ENCODE measurements at places on chromosomes 6 and 20.

- H3K27me3 ChIP-seq: no peaks in the 10 kb centered on the region
- H3K4me3 ChIP-seq: no peak overlapping the region
- H3K36me3 ChIP-seq: no peaks in the 10 kb centered on the region
- peak; percentile 19 for DNase-seq
- H3K27ac ChIP-seq: no peak overlapping the region
Observed at GRCh38 chr6:144411531-144412165, 126.5 kb downstream of the UTRN start.

- no peak for DNase-seq
- no peak overlapping the region for H3K27ac ChIP-seq
- no peaks in the 10 kb centered on the region for H3K27me3 ChIP-seq
- no peaks in the 10 kb centered on the region for H3K36me3 ChIP-seq
- no peak overlapping the region for H3K4me3 ChIP-seq
- H3K4me1 ChIP-seq: peaks cover 36% of the 10 kb centered on the region
Observed at GRCh38 chr6:88378639-88379038, 212.5 kb upstream of the CNR1 start.

DNA sequence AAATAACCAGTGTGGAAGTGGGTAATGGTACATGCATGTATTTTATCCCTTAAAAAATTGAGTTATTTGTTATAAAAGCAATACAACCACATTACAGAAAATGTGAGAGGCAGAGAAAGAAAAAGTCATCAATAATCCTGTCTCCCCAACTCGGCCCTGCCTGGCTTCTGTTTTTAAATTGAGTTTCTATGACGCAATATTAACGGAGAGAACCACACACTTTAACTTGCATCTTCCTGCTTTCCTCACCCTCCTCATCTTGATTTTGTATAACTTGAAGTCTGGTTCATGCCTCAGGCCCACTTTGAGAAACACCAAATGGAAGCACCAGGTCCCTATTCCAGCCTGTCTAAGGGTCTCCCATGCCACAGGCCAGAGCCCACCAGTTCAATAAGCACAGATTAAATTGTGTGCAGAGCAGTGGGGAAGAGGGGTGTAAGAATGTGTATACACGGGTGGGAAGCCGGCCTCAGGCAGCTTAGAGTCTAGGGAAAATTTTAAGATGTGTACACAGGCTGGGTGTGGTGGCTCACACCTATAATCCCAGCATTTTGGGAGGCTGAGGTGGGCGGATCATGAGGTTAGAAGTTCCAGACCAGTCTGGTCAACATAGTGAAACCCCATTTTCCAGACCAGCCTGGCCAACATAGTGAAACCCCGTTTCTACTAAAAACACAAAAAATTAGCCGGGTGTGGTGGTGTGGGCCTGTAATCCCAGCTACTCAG lies 15.9 kb downstream of the KCNK5 start:
- no peaks in the 10 kb centered on the region for H3K36me3 ChIP-seq
- H3K4me3 ChIP-seq: no peak overlapping the region
- H3K27ac ChIP-seq: no peak overlapping the region
- H3K27me3 ChIP-seq: no peaks in the 10 kb centered on the region
- H3K4me1 ChIP-seq: peaks cover 30% of the 10 kb centered on the region

DNA sequence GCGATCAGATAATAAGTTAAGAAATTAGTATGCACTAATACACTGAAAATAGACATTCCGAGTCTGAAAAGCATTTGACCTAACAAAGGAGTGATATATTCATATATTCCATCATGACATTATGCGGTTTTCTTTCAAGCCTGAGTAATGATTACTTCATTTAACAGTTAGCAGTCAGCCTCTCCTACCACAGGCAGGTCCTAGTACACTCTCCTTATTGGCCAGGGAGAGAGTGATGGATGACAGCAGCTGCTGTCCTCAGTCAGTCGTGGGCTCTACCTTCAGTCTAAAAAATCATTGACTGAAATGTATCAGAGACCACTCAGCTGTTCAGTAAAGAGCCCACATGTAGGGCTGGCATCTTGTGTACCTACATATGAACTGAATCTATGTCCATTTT lies 33.2 kb upstream of the VGLL2 start:
- H3K36me3 ChIP-seq: no peaks in the 10 kb centered on the region
- no peak for DNase-seq
- no peaks in the 10 kb centered on the region for H3K4me1 ChIP-seq

GRCh38 chr6:97669191-97670031 lies 386.4 kb upstream of the MMS22L start:
- H3K27me3 ChIP-seq: no peaks in the 10 kb centered on the region
- H3K27ac ChIP-seq: peak overlapping the region; percentile 30
- peak; percentile 62 for DNase-seq
- peaks cover 41% of the 10 kb centered on the region for H3K4me1 ChIP-seq
- no peaks in the 10 kb centered on the region for H3K36me3 ChIP-seq

- no peaks in the 10 kb centered on the region for H3K4me1 ChIP-seq
- H3K4me3 ChIP-seq: no peak overlapping the region
- no peak overlapping the region for H3K27ac ChIP-seq
Observed at GRCh38 chr6:113120224-113120581, 736.9 kb upstream of the MARCKS start.

- H3K27ac ChIP-seq: no peak overlapping the region
- H3K27me3 ChIP-seq: no peaks in the 10 kb centered on the region
- H3K4me1 ChIP-seq: peaks cover 6% of the 10 kb centered on the region
- no peak overlapping the region for H3K4me3 ChIP-seq
- no peaks in the 10 kb centered on the region for H3K36me3 ChIP-seq
Observed at GRCh38 chr6:11589261-11589660, 51.7 kb downstream of the TMEM170B start.

- H3K4me1 ChIP-seq: no peaks in the 10 kb centered on the region
- H3K27ac ChIP-seq: no peak overlapping the region
- H3K36me3 ChIP-seq: no peaks in the 10 kb centered on the region
Observed at GRCh38 chr6:145749632-145750031, 14.3 kb upstream of the EPM2A start.

DNA sequence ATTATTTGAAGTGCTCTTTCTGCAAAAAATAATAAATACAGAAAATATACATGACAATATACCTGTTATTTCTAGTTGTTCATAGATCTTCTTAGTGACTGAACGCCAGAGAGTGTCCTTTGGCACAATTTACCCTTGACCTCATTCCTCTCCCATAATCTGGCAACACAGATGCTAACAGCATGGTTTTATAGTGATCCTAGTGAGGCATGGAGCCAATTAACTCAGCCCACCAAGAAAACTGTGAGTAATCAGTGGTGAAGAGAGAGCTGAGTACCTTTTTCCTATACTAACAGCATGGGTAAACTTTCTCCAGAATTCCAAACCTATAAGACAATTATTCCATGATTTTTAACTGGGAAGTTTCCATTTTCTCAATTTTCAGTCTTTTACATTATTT lies 61.0 kb downstream of the VGLL2 start:
- no peak overlapping the region for H3K4me3 ChIP-seq

DNA sequence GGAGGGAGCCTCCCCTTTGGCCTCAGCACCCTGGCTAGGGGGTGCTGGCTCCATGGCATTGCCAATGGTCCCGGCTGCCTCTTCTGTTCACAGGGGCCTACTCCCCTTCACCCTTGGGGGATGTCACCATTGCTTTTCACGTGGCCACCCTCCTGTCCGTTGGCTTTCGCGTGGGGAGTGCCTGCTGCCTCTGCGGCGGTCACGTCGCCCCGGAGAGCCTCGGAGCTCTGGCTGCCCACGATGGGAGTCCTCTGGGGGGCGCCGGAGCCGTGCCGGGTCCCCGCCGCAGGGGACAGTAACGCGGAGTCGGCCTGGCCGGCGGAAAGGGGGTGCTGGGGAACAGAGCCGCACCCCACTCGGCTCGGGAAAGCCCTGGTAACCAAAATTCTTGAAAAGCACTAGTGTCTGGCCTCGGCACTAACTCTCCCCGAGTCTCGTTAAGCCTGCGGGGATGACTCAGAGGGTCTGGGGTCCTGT lies 661 bp upstream of the HEBP2 start:
- no peaks in the 10 kb centered on the region for H3K36me3 ChIP-seq
- H3K27ac ChIP-seq: no peak overlapping the region
- H3K27me3 ChIP-seq: no peaks in the 10 kb centered on the region
- peak overlapping the region; percentile 76 for H3K4me3 ChIP-seq
- H3K4me1 ChIP-seq: no peaks in the 10 kb centered on the region

DNA sequence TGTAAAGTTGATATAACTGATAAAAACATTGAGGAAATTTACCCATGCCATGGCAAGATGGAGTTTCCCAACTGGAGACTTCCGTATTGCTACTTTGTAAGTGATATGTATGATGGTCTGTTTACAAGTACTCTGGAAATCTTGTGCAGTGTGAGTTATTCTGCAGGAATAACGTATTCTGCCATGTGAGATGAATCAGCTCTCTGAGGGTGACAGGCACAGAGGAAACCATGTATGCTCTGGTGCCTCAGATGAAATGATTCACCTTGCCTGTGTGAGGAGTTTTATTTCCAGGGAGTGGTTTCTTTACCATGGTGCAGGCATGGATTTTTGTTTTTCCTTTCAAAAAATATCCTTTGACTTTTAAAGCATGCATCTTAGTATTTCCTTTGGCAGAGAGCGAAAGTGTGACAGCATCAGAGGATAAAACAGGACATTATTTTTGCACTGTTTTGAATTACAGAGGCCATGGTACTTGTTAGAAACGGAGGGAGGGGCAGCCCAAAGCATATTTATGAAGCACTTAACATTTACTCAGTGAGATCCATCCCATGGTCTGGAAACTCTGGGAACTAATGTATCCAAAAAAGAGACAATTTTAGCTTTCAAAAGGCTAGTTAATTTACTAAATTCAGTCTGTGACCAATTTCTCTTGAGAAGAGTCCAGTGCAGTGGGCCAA lies 36.0 kb upstream of the MTRF1L start:
- H3K4me3 ChIP-seq: no peak overlapping the region
- DNase-seq: no peak
- H3K27me3 ChIP-seq: no peaks in the 10 kb centered on the region
- no peaks in the 10 kb centered on the region for H3K4me1 ChIP-seq
- H3K27ac ChIP-seq: no peak overlapping the region

DNA sequence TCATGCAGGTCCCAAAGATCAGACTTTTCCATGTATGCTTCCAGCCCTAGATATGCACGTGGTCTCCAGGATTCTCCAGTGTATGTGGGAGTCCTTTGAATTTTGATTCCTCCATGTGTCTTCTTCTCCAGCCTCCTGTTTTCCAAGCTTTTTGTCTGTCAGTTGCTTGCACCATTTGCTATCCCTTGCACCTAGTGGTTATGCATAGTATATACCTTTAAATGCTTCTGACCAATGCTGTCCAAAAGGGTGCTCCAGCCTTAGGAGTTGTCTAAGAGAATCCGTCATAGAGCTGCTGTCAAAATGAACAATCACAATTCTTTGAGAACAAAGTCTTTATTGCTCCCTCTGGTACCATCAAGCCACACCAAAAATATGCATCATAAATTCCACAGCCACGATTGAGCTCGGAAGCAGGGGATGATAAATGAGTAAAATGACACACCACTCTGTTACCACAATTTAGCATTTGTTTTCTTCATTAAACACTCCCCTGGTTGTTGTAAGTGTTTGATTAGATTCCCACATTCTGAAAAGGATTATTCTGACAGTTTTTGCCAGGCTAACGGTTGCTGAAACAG lies 706.2 kb upstream of the GJE1 start:
- DNase-seq: no peak
- H3K4me3 ChIP-seq: no peak overlapping the region
- H3K4me1 ChIP-seq: no peaks in the 10 kb centered on the region
- H3K27me3 ChIP-seq: no peaks in the 10 kb centered on the region

DNA sequence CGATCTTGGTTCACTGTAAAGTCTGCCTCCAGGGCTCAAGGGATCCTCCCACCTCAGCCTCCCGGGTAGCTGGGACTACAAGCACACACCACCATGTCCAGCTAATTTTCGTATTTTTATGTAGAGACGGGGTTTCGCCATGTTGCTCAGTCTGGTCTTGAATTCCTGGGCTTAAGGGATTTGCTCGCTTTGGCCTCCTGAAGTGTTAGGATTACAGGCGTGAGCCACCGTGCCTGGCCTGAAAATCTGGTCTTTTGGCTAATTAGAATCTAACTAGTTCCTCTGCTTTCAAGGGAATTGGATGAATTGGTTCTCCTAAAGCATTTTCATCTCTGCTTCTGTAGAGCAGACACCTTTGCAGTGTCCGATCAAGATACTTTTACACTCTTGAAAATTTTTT lies 51.3 kb downstream of the NCOA3 start:
- no peak for DNase-seq
- peaks cover 22% of the 10 kb centered on the region for H3K4me1 ChIP-seq
- H3K27ac ChIP-seq: no peak overlapping the region
- H3K36me3 ChIP-seq: no peaks in the 10 kb centered on the region
